ENCODE measurements at places on chromosomes 11 and 22. TPM values are rescaled to one million over a fixed set of nuclear protein-coding genes. Genes with fewer than 3 reads are reported as not detected.
A peak's percentile ranks its signal among the peaks of the same experiment; 100 is the strongest.

- H3K27me3 ChIP-seq: no peaks in the 10 kb centered on the region
- peaks cover 52% of the 10 kb centered on the region for H3K36me3 ChIP-seq
- peaks cover 49% of the 10 kb centered on the region for H3K4me1 ChIP-seq
- H3K4me3 ChIP-seq: no peak overlapping the region
Measured at GRCh38 chr11:73975479-73975757, 7.2 kb downstream of the UCP2 start.

GRCh38 chr11:110856996-110857812 lies 145.0 kb upstream of the ARHGAP20 start:
- no peak for DNase-seq
- no peak overlapping the region for H3K4me3 ChIP-seq
- peaks cover 5% of the 10 kb centered on the region for H3K4me1 ChIP-seq
- no peaks in the 10 kb centered on the region for H3K27me3 ChIP-seq

DNA sequence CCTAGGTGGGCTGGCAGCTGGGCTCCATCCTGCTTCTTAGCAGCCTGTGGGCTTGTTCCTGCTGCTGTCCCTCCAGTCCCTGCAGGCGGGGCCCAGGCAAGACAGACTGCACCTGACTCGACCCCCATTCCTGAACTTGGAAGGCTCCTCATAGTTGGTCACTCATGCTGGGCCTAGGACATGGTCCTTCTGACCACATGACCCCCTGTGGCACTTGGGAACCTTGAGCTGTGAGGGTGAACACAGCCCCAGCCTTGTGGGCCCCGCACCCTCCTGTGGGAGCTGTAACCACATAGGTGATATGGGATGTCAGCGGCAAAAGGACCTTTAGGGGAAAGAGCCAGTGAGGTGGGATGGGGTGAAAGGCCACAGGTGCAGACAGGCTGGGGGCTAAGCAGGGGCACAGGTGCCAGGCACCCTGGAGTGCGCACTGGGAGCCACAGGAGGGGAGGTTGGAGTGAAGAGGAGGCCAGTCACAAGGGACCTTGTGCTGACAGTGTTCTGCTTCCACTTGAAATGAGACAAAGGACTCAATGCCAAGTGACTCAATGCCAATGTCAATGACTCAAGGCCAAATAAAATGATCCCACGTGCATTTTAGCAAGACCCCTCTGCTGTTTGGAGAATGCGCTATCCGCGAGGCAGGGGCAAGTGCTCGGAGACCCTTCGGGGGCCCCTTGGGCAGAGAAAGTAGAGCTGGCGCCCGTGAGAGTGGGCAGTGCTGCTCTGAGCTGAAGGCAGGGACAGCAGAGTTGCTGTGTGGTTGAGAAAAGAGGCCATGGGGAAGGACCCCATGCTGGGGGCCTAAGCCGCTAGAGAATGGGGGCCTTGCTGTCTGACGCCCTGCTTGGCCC lies 90.7 kb downstream of the MORC2 start:
- H3K4me3 ChIP-seq: no peak overlapping the region
- peak; percentile 19 for DNase-seq
- H3K27ac ChIP-seq: no peak overlapping the region
- no peaks in the 10 kb centered on the region for H3K4me1 ChIP-seq
- no peaks in the 10 kb centered on the region for H3K27me3 ChIP-seq

DNA sequence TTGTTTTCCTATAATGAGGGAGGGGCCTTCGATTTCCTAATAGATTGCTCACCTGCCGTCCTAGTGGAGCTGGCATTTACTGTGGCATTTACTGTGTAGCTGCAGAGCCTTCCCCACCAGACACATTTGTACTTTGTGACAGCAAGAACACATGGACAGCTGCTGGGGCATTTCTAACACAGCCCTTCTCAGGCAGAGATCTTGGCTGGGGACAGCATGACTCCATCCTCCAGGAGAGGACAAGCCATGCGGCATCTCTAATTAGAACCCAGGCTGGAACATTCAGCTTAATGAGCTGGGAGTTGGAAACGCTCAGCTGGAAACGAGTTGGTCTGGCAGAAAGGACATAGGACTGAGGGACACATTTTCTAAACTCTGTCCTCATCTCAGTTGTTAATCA lies 887.5 kb downstream of the NTM start:
- no peak overlapping the region for H3K27ac ChIP-seq
- no peaks in the 10 kb centered on the region for H3K27me3 ChIP-seq
- H3K36me3 ChIP-seq: no peaks in the 10 kb centered on the region
- H3K4me1 ChIP-seq: no peaks in the 10 kb centered on the region
- no peak overlapping the region for H3K4me3 ChIP-seq

DNA sequence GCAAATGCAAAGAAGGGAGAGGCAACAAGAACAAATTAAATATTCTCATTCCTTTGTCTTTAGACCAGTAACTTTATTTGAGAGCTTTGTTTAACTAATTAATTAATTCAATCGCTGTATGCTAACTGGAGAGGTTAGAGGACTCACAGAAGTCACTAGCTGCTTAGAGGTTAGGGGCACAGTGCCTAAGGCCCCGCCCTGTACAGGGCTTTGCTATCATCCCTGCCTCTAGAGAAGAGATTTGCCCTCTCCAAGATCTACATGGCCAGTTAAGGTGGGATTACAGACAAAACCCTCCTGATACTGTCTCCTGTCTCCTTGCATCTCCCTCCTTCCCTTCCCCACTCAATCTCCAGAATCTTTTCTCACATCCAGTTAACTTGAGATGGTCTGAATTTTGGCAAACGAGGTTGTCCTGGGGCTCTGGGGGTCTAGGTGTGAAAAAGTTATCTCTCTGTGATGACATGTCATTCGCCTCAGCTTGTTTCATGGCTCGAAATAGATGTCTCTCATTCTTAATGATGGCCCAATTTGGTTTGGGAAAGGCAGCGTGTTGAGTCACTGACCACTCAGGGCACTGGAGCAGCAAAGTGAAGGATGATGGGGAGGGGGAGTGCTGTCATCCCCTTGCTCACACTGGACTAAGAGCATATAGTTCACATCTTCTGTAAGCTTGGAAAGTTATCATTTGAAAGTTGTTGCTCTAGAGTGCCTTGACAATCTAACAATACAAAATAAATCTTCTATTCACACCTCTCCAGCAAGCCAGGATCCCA lies 190.9 kb downstream of the KIRREL3 start:
- H3K4me1 ChIP-seq: no peaks in the 10 kb centered on the region
- no peak overlapping the region for H3K27ac ChIP-seq
- H3K36me3 ChIP-seq: no peaks in the 10 kb centered on the region
- H3K4me3 ChIP-seq: no peak overlapping the region

DNA sequence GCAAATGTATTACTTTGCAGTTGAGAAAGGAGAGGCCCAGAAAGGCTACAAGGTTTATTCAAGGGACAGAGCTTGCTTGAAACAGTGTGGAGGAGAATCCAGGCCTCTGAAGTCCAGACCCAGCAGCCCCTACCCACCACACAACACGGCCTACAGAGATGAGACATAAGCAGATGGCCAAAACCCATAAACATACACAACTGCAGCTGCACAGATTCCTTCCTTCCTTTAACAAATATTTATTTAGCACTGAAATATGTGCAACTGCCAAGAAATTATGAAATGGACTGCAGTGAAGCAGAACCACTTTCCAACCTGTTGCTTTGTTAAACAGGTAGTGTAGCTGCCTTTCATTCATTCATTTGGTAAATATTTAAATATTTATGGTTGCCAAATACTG lies 122.3 kb downstream of the SPATA19 start:
- H3K36me3 ChIP-seq: no peaks in the 10 kb centered on the region
- H3K4me1 ChIP-seq: no peaks in the 10 kb centered on the region
- DNase-seq: no peak
- no peak overlapping the region for H3K4me3 ChIP-seq
- H3K27me3 ChIP-seq: no peaks in the 10 kb centered on the region
- H3K27ac ChIP-seq: no peak overlapping the region

DNA sequence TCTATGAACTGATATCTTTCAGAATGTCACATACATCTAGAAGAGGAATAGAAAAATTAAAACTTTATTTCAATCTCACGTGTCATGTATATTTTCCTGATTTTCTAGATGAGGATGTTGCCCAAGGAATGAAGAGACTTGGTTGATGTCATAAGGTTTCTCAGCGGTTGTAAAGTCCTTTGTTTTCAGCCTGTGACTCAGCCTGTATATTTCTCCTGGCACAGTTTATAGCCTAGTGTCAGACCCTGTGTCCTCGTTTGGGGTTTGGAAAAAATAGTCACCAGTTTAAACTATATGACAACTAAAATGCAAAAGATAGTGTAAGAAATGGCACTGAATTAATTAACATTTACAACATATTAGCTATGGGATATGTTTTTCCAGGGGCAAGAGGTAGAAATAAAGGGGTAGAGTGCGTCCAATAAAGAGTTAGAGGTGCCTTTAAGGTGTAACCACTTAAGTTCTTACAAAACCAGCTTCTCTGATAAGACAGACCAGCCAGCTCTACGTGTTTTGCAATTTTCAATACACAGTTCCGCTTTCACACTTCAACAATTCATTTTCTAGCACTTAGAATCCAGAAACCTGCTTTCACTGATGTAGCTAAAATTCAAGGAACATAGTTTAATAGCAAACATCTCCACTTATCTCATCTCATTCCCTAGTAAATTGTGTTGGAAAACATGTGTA lies 1432.6 kb upstream of the TENM4 start:
- no peak for DNase-seq
- H3K4me3 ChIP-seq: no peak overlapping the region
- H3K4me1 ChIP-seq: no peaks in the 10 kb centered on the region
- no peaks in the 10 kb centered on the region for H3K36me3 ChIP-seq
- no peaks in the 10 kb centered on the region for H3K27me3 ChIP-seq

DNA sequence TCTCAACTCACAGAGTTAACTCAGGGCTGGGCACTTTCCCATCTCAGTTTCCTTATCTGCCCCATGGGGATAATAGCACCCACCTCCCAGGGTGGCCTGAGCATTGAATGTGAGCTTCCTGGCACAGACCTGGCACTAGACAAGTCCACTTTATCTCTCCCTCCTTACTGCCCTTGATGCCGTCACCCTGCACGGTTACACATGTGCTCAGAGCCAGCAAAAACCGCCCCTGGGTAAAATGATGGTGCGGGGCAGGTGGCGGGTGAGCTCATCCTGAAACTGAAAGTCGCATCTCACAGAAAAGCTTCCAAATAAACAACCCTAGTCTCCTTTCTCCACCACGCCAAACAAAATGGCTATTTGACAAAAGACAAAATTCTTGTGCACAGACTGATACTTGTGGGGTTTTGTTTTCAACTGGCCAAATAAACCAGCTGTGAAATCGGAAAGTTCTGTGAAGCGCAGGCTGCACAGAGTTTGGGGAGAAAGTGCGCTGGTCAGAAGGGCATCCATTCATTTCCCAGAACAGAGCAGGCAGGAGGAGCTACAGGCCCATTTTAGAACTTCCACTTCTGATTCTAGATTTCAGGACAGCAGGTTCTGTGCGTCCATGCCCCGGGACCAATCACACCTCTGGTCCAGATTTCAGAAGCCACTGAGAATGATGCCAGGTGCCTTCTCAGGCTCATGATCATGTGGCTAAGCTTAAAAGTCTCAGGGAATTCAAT lies 138.1 kb downstream of the SHANK2 start:
- H3K36me3 ChIP-seq: peaks cover 1% of the 10 kb centered on the region
- H3K4me1 ChIP-seq: no peaks in the 10 kb centered on the region
- no peak for DNase-seq
- H3K27ac ChIP-seq: no peak overlapping the region
- H3K4me3 ChIP-seq: no peak overlapping the region

DNA sequence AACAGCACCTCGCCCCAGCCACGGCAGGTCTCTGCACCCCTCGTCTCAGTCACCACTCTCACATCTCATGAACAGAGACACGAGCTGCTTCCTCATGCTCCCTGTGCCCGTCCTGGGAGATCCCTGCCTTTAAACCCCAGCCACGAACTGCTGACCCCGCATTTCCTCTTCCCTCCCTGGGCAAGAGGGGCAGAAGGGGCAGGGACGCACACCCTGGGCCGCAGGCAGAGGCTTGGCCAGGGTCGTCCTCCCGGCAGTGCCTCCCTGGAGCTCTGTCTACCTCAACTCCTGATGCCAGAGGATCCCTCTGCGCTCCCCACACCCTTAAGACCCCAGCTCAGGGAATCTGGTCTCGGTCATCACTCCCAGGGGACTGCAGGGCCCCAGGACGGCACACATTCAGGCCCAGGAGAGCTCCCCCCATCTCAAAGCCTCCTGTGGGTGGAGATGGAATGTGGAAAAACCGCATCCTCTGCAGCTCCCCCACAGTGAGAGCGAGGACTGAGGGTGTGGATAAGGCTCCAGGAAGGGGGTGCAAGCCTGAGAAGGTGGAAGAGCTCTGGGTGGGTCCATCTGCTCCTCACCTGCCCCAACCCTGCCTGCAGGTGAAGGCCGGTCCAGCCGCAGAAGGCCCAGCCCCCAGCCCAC lies 1.2 kb downstream of the BID start:
- no peaks in the 10 kb centered on the region for H3K36me3 ChIP-seq
- H3K4me3 ChIP-seq: peak overlapping the region; percentile 75
- no peaks in the 10 kb centered on the region for H3K27me3 ChIP-seq
- no peak for DNase-seq
- H3K27ac ChIP-seq: peak overlapping the region; percentile 75
- peaks cover 49% of the 10 kb centered on the region for H3K4me1 ChIP-seq

- H3K27me3 ChIP-seq: no peaks in the 10 kb centered on the region
- no peak overlapping the region for H3K4me3 ChIP-seq
- DNase-seq: no peak
- H3K27ac ChIP-seq: no peak overlapping the region
Measured at GRCh38 chr11:85028329-85029101, 598.6 kb downstream of the DLG2 start.

- H3K4me1 ChIP-seq: peaks cover 28% of the 10 kb centered on the region
- no peak for DNase-seq
- H3K36me3 ChIP-seq: no peaks in the 10 kb centered on the region
- H3K27me3 ChIP-seq: no peaks in the 10 kb centered on the region
Measured at GRCh38 chr11:78039391-78039918, 16.4 kb upstream of the KCTD14 start.

GRCh38 chr11:73797457-73797856 lies 9.8 kb downstream of the MRPL48 start:
- no peak for DNase-seq
- no peak overlapping the region for H3K4me3 ChIP-seq
- no peaks in the 10 kb centered on the region for H3K27me3 ChIP-seq
- no peaks in the 10 kb centered on the region for H3K4me1 ChIP-seq

- H3K4me3 ChIP-seq: no peak overlapping the region
- no peaks in the 10 kb centered on the region for H3K36me3 ChIP-seq
- H3K27ac ChIP-seq: no peak overlapping the region
- no peaks in the 10 kb centered on the region for H3K4me1 ChIP-seq
- peak; percentile 29 for DNase-seq
- H3K27me3 ChIP-seq: no peaks in the 10 kb centered on the region
Measured at GRCh38 chr22:44640618-44641155, 61.3 kb upstream of the PRR5 start.

The ZNF70 gene
- 5.7 TPM for total RNA-seq

The CD3G gene
- total RNA-seq: 4.0 TPM

The FGF4 gene
- total RNA-seq: not detected

The KDM4E gene
- not detected for total RNA-seq
